ENCODE measurements at places on chromosomes 3 and 15.

DNA sequence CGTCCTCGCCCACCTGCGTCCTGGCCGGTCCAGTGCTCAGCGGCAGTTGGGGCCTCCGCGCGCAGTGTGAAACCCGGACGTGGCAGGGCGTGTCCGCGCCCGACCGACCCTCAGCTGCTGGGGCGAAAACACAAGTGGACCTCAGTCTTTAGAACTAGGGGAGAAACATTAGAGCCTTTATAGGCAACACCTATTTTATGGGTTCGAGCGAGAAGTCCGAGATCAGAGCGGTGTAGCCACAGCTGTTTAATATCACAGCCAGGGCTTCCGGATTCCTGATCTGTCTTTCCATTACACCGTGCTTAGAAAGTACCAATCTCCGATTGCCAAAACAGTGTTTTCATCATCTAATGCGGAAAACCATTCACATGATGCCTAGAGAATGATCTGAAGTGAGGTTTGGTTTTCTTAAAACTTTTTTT, 506 bp downstream of the RAD51 start:
- DNase-seq, result peak; percentile 66

DNA sequence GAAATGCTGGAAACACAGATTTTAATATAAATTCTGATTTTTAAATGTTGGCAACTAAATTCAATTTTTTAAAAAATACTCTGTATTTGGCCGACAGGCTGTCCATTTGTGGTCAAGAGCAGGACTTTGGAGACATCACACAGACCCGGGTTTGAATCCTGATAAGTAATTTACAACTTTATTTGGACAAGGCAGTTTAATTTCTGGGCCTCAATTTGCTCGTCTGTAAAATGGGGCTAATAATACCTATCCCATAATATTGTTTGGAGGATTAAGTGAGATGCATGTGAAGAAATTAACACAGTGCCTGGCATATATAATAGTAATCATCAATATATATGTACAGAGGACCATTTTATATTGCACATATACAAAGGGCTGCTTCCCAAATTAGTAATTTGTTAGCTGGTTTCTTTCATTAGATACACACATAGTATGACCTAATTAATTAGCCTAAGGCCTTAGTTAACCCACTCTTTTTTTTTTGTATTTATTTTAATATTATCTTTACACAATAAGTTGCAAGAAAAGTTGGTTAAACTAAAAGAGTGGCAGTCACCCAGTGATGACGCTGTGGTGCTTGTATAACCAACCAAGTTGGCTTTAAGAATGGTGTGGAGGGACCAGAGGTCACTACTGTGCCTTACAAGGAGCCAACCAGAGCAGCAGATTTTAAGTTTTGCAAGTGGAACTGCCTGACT, 665 bp downstream of the PIGB start:
- DNase-seq, result peak; percentile 82

DNA sequence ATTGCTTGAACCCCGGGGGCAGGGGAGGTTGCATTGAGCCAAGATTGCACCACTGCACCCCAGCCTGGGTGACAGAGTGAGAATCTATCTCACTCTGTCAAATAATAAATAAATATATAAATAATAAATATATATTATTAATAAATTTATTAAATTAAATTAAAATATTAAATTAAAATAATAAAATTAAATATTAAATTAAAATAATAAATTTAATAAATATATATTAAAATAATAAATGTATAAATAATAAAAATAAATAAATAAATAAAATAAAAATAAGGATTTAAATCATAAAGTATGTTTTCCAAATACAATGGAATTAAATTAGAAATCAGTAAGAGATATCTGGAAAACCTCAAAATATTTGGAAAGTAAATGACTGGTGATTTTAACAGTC, 43.3 kb downstream of the ATOSA start:
- no peak for DNase-seq

DNA sequence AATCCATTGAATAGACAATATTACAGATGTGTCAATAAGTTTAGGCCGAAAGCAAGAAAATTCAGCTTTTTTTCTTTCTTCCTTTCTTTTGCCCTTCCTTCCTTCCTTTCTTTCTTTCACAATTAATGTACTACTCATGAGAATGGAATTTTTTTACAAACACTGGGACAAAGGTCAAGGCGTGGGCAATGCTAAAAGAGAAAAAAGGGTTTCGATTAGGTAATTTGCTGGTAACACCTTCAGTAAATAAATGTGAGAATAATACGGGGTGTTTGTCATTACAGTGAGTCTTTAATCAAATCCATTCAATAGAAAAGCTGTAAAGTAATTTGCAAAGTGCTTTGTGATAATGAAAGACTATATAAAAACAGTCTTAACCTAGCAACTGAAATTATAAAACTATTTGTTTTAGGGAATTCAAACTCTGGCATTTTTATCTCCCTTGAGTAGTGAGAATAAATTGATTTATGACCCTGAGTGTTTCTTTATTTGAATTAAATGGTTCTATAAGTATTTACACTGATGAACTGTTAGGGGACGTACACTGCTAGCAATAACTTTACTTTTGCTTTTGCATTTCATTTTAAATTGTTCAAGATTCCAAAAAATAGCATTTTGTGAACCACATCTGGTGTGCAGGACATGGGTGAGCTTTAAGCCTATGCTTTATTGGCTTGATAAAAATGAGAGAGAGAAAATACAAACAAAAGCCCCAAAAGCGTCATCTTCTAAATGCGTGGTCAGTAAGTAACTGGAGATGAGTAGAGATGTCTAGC, 104.2 kb upstream of the THRB start:
- no peak for DNase-seq

GRCh38 chr15:86375733-86376280, 296.1 kb downstream of the AGBL1 start:
- no peak for DNase-seq

DNA sequence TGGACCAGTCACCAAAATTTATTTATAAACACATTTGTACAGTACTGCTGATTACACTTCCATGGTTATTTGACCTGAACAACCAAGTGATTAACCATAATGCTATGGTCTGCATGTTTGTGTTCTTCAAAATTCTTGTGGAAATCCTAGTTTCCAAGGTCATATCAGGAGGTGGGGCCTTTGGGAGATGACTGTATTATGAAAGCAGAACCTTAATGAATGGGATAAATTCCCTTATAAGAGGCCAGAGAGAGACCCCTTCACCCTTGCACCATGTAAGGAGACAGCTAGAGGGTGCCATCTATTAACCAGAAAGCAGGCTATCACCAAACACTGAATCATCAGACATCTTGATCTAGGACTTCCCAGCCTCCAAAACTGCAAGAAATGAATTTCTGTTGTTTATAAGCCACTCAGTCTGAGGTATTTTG, 1.9 kb downstream of the SCAPER start:
- peak; percentile 62 for DNase-seq

GRCh38 chr3:182921665-182922355, 58.5 kb downstream of the DCUN1D1 start:
- peak; percentile 82 for DNase-seq

- DNase-seq, result no peak
These were observed 19.6 kb downstream of the TIGIT start for GRCh38 chr3:114313426-114313825.

- DNase-seq, result no peak
These were observed 21.8 kb downstream of the IGDCC3 start for GRCh38 chr15:65355988-65356353.

Data from OCI-M1 (cell line).